ENCODE measurements at places on chromosomes 4 and X.

DNA sequence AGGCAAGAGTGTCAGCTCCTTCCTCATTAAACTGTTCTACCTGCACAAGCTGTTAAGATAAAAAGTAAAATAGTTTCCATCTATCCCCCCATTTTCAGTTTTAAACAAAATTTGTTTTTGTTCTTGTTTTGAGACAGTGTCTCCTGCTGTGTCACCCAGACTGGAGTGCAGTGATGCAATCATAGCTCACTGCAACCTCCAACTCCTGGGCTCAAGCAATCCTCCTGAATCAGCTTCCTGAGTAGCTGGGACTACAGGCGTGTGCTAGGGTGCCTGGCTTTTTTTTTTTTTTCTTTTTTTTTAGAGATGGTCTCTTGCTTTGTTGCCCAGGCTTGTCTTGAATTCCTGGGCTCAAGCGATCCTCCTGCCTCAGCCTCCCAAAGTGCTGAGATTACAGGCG, 105.4 kb downstream of the HS6ST2 start:
- DNase-seq, result no peak

DNA sequence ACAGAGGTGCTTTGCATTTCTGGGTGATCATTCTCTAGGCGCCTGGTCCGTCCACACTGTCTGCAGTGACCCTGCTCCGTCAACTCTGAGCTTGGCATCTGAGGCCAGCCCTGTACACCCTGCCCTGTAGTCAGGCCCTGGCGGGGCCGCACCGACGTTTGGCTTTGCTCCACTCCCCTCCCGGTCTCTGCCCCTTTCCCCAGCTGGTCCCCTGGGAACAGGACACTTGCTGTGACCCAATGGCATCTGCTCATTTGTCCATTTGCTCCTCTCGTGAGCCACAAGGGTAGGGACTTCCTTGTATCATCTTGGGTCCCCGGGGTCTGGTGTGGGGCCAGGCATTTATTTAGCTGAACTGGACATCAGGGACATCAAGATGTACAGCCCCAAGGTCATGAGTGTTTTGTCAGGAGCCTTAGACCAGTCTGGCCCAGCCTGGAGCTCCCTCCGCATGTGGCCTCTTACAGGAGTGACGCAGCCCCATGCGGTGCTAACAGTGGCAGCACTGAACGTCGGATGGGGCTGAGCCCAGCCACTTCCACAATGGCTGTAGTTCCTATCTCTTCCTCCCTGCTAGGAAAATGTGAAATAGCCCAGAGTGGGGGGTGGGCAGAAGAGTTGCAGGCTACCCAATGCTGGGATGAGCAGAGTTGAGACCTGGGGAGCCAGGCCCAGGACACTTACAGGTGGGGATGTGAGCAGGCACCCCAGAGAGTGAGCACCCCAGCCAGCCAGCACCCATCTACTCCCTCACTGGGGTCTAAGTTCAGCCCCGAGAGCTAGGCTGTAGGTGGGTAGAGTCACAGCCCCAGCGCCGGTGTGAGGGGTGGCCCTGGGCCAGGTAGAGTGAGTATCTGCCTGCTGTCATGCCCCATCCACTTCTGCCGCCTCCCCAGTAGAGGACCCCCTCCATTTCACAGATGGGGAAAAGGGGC, 2.0 kb upstream of the SH3BP2 start:
- no peak for DNase-seq

GRCh38 chr4:24973404-24973746, 57.4 kb downstream of the LGI2 start:
- no peak for DNase-seq

GRCh38 chrX:6004529-6004928, 224.1 kb downstream of the NLGN4X start:
- DNase-seq, result no peak

DNA sequence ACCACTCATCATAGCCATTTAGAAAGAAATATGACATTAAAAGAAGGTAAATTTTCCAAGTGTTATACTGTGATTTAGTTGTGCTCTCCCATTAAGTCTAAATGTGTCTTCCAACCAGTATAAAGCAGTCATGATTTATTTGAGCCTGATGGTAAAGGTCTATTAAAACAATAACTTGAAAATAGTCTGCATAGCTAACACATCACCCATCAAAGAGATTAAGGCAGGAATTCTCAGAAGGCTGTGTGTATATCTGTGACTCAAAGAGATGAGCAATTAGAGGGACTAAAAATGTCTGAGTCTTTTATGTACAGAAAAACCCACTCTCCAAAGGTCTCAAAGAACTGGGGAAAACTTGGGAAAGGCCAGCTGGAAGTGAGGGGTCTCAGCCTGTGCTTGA, 70.3 kb upstream of the IQCM start:
- DNase-seq, result no peak

- DNase-seq, result no peak
These were observed 50.4 kb downstream of the PDK3 start for GRCh38 chrX:24515447-24515846.

DNA sequence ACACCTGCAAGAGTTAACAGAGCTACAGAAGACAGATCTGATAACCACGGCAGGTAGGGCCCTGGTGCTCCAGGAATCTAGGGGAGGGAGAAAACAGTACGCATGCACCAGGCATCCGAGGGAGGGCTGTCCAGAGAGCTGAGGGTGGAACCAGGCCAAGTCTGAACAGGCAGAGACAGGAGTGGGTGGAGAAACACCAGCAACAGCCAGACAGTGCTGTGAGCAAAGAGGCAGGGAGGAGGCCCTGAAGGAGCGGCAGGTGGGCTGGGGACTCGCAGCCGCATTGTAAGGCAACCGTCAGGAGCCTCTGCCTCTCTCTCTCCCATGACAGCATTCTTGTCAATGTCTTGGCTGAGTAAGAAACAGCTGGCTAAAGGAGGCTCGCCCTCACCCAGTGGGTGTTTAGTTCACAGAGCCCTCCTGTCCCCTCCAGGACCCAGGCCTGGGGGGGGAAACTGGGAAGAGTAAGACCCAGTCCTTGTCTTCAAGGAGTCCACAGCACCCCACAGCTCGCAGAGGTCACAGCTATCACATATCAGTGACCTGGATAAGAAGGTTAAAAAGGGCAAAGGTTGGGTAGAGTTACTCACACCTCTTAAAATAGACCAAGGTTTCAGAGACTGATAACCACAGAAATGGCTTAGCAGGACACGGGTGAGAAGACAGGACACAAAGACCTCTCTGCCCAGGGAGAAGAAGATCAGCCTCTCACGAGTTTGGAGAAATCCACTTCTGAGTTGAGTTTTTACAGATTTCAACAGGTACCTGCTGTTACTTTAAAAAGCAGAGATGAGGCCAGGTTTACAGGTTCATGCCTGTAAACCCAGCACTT, 10.5 kb downstream of the ACSL1 start:
- no peak for DNase-seq

DNA sequence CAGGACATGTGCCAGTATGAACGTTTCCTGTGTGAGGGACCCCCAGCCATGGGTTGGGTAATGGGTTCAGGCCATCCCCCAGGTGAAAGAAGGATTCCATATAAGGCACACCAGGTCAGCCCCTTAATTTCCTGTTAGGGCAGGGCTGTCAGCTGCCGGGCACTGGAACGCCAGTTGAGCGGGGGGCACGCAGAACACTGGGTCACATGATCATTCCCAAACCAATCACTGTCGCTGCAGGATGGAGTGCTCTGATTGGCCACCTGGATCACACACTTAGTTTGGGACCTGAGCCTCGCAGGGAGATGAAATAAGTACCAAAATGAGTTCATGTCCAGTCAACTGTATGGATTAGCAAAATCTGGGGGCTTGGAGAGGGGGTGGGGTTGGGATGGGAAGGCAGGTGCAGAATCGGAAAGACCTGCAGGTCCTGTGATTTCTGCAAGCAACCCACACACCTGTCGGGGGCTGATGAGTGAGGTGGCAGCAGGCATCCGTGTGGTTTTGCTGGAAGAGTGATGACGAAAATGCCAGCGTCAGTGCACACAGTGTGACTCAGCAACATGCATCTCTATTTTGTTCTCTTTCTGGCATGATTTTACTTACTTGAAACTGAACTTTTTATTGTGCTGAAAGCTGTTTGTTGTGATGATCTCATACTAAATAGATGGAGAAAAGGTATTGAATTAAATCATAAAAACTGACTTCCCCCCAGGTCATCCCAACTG, 32.2 kb downstream of the RNF212 start:
- no peak for DNase-seq

GRCh38 chr4:137922721-137923120, 319.4 kb downstream of the SLC7A11 start:
- DNase-seq, result no peak

DNA sequence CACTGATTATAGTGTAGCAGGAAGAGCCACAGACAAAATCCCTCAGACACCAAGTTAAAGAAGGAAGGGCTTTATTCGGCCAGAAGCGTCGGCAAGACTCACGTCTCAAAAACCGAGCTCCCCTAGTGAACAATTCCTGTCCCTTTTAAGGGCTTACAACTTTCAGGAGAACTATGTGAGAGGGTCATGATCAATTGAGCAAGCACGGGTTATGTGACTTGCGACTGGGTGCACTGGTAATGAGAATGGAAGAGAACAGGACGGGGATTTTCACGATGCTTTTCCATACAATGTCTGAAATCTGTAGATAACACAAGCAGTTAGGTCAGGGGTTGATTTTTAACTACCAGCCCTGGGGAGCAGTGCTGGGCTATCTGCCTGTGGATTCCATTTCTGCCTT, 116.7 kb downstream of the MFAP3L start:
- no peak for DNase-seq

GRCh38 chr4:186882293-186882692, 158.6 kb upstream of the FAT1 start:
- no peak for DNase-seq

DNA sequence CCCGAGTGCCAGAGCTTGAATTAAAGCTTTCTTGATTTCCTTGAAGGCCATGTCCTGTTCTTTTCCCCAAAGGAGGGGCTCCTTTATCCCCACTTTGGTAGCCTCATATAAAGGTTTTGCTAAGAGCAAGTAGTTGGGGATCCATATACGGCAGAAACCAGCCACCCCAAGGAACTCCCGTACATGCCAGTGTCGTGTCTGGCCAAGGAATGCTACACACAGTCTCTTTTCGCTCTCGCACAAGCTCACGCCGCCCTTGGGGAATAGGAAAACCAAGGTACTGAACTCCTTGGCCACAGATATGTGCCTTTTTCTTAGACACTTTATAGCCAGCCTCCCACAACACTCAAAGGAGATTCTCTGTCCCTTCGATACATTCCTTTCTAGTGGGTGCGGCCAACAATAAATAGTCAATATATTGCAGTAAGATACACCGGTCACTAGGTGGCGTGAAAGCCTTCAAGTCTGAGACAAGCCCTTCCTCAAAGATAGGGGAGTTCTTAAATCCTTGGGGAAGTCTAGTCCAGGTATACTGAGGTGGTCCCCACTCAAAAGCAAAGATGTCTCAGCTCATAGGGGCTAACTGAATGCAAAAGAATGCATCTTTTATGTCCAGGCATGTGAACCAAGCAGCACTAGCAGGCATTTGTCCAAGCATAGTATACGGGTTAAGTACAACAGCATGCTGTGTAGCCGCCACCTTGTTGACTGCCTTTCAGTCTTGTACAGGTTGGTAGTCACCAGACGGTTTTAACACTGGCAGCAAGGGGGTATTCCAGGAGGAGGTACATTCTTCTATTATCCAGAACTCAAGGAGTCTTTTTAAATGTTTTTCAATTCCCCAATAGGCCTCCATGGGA, 57.8 kb upstream of the XAGE1B start:
- DNase-seq, result no peak

GRCh38 chr4:5719350-5720055, 8.5 kb downstream of the EVC start:
- DNase-seq, result no peak

DNA sequence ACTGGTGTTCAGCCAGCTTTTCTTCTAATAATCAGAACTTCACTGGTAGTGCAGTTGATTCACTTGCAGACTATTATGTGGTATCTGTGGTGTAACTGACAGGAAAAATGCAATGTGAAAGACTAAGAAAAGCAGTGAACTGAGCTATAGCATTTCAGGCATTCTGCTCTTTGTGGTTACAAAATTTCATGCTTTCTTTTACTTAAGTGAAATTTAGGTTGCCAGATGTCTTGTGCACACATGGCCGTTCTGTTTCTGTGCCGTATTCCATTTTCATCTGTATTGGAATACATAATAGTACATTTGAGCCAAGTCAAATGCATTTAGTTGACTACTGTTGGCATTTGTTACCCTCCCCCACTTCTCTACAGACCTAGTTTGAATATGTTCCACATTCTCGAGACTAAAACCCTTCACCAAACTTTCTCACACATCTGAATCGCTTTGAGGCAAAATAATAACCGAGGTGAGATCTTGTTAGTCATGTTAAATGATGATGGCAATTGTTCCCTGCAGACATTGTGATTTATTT, 8.2 kb downstream of the RTL3 start:
- DNase-seq, result no peak

GRCh38 chr4:2765832-2766526, 9.8 kb upstream of the TNIP2 start:
- DNase-seq, result no peak

DNA sequence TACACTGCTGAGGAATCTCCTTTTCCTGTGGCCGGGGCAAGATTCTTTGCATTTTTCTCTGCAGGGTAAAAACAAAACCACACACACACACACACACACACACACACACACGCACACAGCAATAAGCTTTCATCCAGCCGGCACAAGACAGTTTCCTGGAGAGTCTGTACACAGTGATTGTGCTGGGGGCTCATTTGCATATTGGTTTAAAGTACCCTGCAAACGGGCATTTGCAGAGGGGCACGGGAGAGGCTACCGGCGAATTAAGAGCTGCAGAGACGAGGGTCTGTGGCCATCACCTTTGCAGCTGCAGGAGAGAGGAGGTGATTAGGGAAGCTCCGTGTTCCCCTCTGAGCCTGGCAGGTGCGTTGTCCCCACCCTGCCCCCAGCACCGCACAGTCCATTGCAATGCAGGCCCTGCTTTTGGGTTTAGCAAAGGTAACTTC, 219.9 kb downstream of the SHOX start:
- no peak for DNase-seq

DNA sequence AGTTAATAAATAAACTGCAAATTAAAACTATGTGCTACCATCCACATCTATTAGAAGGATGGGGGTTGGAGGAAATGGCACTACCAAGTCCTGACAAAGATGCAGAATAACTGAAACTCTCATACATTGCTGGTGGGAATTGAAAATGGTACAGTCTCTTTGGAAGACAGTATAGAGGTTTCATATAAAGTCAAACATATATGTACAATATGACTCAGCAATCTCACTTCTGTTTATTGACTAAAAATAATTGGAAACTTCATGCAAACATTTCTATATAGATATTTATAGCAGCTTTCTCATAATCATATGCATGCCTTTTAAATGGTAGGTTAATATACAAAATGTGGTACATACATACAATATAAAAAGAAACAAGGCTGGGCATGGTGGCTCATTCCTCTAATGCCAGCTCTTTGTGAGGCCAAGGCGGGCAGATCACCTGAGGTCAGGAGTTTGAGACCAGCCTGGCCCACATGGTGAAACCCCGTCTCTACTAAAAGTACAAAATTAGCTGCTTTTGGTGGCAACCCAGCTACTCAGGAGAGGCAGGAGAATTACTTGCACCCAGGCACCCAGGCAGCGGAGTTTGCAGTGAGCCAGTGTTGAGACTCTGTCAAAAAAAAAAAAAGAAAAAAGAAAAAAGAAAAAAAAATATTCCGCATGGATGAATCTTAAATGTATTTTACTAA, 225.0 kb upstream of the CXXC4 start:
- DNase-seq, result no peak

GRCh38 chr4:48100256-48100655, 33.8 kb downstream of the TXK start:
- no peak for DNase-seq

Measured in stimulated activated CD8-positive, alpha-beta memory T cell treated with anti-CD3 and anti-CD28 coated beads, Interleukin-15, amount 100 ng/mL, for 4 hours (primary cell).